Stimulated activated CD8-positive, alpha-beta memory T cell treated with anti-CD3 and anti-CD28 coated beads, Interleukin-15, amount 100 ng/mL, for 1 hour (primary cell): ENCODE measurements at places on chromosomes 1 and 21.

GRCh38 chr21:42923553-42924432 lies 1.6 kb downstream of the ERVH48-1 start:
- peak; percentile 27 for DNase-seq

DNA sequence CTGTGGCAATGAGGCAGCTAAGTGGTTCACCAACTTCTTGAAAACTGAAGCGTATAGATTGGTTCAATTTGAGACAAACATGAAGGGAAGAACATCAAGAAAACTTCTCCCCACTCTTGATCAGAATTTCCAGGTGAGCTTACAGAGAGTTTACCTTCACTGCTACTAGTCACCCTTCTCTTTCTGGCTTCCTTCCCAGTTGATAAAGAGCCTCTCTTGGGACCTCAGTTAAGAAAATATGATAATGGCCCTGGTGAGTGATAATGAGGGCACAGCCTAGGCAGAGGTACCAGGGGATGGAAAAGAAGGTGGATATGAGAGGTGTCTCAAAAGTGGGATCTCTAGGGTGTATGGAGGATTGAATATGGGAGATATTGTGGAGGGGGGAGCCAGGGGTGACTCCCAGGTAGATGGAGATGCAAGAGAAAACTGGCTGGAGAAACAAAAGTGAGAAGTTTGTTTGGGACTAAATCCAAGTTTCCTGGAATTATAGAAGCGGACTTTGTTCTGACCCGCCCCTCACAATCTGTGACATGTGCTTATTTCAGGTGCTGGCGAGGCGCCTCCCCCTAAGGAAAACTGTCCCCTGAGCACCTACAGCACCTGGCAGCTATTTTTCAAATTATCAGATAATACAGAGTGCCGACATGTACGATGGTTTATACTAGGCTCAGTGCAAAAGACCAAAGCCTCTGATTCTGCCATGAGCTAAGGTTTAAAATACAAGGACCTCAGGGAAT lies 13.7 kb downstream of the MTARC2 start:
- DNase-seq = no peak

DNA sequence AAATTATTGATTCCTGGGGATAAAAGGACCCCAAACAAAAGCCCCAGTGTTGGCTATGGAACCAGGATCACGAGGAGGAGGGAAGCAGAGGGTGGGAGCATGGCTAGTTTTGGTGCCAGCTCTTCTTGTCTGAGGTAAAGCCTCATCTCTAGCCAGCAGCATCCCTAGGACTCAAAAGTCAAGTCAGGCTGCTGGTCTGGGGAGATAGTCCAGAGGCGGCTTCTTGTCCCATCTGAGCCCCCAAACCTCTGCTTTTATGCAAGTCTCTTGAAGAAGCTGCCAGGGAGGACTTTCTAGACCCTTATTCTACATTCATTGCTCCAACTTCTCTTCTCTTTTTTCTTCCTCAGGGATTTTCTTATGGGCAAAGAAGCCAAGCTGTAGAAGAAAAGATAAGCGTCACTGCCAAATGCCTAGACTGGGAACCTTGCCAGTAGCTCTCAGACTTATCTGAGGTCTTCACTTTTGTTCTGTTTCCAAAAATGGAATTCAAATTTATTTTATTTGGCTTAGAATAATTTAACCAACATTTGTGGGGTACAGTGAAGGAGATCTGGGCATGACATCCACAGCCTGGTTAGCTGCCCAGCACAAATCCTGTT lies 6.9 kb upstream of the ANKRD35 start:
- DNase-seq = no peak

- no peak for DNase-seq
These were observed 62.8 kb downstream of the EVA1C start for GRCh38 chr21:32475162-32475812.

GRCh38 chr1:248872752-248873408 lies 14.0 kb upstream of the ZNF692 start:
- no peak for DNase-seq

DNA sequence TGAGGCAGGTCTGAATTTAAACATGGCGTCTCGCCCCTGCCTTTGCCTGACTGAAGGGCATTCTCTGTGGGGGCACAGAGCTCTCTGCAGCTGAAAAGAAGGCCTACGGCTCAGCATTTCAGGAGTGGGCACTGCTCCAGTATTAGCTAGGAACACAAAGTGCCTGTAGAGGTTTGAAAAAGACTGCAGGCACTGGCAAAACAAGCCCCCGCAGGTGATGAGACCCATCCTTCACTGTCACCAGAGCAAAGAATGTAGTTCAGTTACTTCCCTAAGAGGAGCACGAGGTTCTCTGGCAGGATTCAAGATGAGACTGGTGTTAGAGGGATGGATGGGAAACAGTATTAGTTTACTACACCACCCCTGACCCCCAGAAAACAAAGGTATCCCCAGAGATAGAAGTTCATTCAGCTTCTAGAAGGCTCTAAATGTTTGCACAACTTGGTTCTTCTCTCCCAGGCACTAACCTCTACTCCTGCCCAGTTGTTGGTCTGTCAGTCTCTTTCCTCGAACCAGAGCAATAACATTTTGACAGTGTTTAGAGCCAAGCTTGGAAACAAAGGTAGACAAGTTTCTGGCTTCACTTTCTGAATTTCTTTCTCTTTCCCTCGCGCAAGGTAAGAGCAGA lies 101.9 kb upstream of the KCNE2 start:
- no peak for DNase-seq

DNA sequence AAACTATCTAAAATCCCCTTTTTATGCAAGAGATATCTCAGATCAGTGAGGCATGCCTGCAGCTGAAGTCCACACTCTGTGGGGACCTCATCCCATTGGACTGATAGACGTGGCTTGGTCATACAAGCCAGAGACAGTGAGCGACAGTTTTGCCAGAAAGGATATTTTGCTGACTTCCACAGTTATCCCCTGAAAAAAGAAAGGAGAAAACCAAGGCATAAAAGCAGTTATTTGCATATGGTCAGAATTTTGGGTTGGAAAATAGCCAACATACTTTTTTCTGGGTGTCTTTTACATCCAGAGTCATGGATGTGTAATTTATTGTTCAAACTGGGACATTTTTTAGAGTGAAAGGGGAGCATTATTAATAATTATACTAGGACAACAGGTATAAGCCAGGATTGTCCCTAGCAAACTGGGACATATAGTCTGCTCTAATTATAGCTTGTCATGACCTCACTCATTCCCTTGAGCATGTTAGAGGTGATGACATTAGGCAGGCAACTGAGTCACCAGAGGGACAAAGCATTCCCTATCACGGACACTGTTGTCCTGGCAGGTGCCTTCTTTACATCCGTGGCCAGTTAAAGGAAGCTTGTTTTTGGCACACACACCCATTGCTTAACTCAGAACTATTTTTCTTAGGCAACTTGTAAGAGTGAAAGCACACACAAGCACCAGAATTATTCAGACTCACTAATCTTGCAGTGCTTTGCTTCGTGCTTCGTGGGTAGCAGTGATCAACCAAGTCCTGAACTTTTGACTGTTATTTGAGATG lies 65.5 kb downstream of the PRRX1 start:
- DNase-seq = no peak

- no peak for DNase-seq
These were observed 574.2 kb downstream of the MATN1 start for GRCh38 chr1:30149226-30149625.

DNA sequence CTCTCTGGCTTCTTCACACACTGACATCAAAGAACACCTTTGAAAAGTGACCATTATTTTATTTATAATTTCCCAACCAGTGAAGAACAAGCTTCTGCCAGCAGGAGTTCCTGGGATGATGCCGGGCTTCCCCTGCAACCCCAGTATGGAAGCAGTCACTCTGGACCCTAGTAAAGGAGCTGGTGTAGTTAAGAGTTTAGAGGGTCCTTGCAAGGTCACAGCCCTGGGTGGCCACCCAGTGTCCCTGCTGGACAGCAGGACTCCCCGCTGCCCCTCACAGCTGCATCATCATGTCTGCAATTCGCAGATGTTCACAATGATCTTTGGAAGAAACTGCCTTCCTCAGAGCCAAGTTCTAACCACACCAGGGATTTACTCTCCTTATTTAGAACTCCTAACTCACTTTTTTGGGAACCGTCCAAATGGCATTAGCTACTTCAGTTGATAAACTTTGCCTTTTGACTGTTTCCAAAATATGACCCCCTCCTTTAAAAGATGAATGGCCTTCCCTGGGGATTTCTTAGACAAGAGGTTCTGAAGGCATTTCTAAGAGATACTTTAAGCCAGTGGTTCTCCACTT lies 90.6 kb downstream of the HIVEP3 start:
- no peak for DNase-seq

- DNase-seq = no peak
These were observed 8.2 kb downstream of the UQCRHL start for GRCh38 chr1:15799004-15799867.

DNA sequence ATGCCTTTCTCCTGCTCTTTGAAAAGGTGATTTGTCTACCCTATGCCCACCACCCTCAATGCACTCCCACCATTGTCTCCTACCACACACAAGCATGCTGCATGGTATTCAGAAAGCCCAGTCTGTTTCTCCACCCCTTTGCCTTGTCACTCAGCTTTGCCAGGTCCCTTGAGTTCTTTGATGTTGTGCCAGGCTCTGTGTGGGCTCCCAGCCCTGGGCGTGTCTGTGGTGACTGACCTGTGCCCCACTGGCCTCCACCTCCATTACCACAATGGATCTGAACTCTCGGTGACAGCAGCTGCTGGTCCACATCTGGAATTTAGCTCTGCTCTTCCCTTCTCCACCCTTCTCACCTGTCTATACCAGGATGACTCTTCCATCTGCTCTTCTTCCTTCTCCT lies 34.9 kb downstream of the ATP2B4 start:
- no peak for DNase-seq

GRCh38 chr1:94037392-94038229 lies 83.3 kb downstream of the ABCA4 start:
- DNase-seq = no peak

GRCh38 chr1:165564561-165564960 lies 20.8 kb downstream of the LRRC52 start:
- DNase-seq = no peak

GRCh38 chr1:86616871-86617270 lies 70.0 kb downstream of the CLCA4 start:
- no peak for DNase-seq

- DNase-seq = no peak
These were observed 26.3 kb downstream of the MTARC1 start for GRCh38 chr1:220813013-220813412.

DNA sequence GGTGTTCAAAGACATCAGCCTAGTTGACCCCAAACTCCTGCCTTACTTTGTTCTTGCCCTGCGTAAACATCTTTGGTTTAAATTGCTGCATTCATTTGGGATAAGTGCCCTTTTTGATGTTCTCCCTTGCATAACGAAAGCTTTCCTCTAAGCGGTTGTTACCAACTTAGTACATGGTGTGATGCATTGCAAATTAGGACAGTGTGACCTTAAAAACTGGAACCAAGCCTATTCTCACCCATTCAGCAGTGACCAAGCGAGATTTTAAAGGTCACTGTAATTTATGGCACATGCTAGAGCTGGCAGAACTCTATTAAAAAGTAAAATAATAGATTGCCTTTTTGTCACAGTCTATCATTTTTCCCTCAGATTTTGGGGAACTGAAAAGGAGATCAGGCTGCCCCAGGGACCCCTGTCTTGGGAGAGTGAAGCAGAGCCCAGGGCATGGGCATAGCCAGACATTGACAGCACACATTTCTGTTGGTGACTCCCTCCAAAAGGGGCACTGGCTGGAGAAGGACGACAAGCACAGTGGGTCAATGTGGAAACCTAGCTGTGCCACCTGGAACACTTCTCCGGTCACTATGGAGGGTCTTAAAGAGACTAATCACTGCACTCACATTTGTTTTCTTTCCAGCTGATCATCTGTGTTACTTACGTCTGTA lies 63.9 kb downstream of the KCNK1 start:
- DNase-seq = no peak

DNA sequence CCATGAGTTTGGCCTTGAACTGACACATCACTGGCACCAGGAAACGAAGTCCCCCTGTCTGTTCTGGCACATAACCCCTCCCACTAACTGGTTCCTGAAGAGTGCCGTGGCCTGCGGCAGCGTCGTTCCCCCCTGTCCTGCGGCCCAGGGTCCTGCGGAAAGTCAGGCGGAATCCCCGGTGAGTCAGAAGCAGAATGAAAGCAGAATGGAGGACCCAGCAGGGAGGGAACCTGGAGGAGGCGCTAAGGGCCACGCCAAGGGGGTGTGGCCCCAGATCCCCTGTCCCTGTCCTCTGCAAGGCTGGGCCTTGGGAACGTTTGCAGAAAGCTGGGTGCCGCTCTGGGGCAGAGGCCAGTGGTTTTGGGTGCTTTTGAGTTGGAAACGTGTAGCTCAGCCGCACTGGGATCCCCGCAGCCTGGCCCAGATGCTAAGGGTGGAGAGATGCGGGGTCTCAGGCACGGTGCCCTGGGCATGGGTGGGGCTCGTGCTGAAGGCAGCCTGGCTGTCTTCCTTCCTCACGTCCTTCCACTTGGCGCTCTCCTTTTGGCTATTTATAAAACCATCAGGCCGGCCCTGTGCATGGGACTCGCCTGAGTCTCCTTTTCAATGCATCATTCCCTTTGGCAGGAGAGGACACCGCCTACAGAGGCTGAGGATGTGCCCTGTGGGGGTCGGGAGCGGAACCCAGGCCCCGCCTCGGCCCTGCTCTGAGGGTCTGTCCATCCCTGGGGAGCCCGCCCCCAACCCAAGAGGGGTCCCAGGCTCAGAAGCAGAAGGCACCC lies 36.2 kb downstream of the TP73 start:
- DNase-seq = no peak

- DNase-seq = no peak
These were observed 5.8 kb downstream of the TIAM1 start for GRCh38 chr21:31337996-31338907.

- DNase-seq = no peak
These were observed 10.1 kb upstream of the NTPCR start for GRCh38 chr1:232940262-232940661.

GRCh38 chr1:45340816-45341466 lies 701 bp upstream of the MUTYH start:
- DNase-seq = no peak

GRCh38 chr1:207789792-207790787 lies 38.2 kb downstream of the CD46 start:
- no peak for DNase-seq

GRCh38 chr1:157147906-157148700 lies 9.9 kb upstream of the ETV3 start:
- no peak for DNase-seq
